ENCODE measurements at places on chromosomes 12 and 14.

DNA sequence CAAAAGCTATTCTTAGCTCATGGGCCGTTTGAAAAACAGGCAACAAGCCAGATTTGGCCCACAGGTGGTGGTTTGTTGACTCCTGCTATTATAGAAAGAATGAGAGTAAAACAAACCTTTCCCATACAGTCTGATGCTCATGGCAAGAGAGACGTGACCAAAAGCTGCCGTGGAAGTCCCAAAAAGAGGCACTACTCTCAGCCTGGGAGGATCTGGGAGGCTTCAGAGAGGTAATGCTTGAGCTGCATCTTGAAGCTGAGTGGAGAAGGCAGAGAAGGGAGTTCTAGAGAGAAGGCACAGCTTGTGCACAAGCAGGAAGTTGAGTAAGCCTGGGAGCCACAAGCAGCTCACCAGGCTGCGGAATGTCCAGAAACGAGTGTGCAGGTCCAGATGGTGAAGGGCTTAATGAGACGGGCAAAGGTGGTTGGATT, 9.6 kb downstream of the PLXNC1 start:
- no peak for DNase-seq

- no peak for DNase-seq
Measured at GRCh38 chr12:10901427-10901826, 7.9 kb downstream of the TAS2R13 start.

GRCh38 chr12:124861898-124862676, 1.6 kb downstream of the SCARB1 start:
- DNase-seq = no peak

GRCh38 chr14:45015133-45015532, 53.1 kb downstream of the TOGARAM1 start:
- no peak for DNase-seq

- no peak for DNase-seq
Measured at GRCh38 chr12:13523536-13524307, 327.2 kb downstream of the EMP1 start.

GRCh38 chr12:3315201-3315661, 175.8 kb upstream of the PRMT8 start:
- DNase-seq = no peak

DNA sequence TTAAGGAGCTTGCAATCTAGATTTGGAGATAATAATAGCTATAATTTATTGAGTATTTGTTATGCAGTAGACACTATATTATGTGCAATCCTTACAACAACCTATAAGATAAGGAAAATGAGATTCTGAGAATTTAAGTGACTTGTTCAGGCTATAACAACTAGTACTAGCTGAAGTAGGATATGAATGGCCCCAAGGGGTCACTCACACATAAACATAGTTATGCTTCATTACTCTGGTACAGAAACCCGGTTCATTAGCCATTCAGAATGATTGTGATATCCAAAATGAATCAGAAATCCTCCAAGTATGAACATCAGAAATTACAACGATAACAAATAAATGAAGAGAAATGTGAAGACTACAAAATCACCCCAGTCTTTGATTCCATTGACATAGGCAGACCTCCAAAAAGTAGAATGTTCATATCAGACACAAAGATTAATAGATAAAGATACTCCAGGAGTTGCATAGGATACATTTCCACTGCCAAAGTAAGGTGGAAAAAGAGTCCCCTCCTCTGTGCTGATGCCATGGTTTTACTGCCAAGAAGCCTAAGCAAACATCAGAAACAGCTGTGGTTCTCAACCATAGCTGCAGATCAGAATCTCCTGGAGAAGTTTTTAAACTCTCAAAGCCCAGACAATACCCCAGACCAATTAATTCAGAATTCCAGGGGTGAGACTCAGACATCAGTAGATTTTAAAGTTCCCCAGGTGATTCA, 8.6 kb upstream of the NID2 start:
- no peak for DNase-seq

DNA sequence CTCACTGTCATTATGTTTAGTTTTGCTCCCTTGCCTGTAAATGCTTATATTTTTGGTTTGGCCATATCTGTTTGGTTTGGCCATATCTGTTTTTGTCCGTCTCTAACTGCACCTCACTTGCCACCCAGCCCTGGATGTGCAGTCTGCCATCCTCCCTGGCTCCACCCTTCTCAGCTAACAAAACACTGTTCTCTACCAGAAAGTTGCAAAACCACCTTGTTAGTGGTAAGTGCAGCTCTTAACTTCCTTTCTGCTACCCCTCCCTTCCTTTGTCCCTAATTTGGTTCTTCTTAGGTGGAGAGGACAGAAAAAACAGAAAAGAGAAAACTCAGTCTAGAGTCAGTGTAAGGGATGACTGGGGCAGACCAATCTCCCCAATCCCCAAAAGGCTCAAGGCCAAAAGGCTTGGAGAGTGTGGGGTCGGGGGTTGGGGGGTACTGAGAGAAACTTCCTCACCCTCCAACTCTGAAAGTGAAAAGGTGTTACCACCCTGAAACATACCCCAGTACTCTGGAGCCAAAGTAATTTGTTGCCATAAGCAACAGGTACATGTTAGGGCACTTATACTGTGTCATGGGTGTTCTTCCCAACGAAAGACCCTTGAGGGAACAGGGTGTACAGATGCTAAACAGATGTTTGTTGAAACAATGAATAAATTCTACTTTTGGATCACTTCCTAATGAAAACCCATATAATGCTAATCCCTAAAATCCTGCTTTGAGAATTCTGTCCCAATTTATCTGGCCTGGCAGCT, 5.0 kb downstream of the BIN2 start:
- DNase-seq = no peak

- no peak for DNase-seq
Measured at GRCh38 chr14:101950516-101951215, 13.7 kb upstream of the DYNC1H1 start.

DNA sequence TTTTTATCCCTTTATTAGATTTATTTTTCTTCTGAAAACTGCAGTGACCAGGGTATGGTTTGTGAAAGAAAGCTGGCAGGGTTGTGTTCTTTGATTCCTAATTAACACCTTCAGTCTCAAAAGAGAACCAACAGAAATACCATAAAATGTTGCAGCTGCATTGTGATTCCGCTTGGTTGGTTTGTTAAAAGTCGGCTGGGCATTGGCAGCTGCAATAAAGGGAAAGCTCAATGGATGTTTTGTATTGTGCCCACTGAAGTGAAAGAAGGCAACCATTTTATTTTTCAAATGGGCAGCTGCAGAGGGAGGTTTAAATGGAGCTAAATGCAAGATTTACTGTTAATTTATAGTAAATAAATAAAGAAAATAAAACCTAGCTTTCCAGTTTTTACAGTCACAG, 16.7 kb downstream of the LGR5 start:
- DNase-seq = no peak

DNA sequence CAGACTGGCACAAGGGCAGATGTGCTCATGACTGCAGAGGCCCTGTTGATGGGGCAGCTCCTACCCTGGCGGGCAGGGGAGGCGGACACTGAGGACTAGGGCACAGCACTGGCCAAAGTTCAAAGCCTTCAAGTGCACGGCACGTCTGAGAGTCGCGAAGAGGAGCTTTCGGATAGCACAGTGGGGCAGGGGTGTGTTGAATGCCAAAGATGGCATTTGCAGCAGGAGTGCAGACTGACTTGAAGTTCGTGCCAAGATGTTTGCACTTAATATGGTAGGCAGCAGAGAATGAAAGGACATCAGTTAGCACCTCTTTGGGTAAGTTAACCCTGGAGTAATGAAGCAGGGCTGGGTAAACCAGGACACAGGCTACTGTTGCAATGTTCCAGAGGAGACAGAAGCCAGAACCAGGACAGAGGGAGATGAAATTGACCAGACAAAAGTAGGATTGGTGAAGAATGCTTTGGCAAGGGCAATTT, 6.7 kb upstream of the EML1 start:
- no peak for DNase-seq

GRCh38 chr14:29681316-29681715, 246.3 kb downstream of the PRKD1 start:
- DNase-seq = peak; percentile 77

DNA sequence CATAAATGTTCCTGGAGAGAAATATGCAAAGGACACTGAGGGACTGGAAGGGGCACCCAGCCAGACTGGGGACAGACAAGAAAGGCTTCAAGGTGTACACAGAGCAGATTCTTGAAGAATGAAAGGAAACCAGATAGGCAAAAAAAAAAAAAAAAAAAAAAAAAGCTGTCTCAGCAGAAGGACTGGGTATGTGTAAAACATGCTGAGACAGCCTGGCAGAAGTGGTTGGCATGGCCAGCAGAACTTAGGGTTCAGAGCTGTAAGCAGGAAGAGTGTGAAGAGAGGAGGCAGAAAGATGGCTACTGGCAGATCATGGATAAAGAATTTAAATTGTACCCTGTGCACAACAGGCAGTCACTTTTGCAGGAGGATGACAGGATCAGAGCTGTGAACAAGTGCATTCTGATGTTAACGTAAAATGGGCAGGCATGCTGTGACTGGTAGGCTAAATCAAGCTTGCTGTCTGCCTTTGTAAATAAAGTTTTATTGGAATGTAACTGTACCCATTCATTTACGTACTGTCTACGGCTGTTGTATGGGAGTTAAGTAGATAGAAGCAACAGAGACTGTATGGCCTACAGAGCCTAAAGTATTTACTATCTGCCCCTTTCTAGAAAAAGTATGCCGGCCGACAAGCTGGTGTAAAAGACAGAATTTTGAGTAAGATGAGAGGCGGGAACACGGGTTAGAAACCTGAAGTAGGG, 42.2 kb downstream of the UBR7 start:
- no peak for DNase-seq

DNA sequence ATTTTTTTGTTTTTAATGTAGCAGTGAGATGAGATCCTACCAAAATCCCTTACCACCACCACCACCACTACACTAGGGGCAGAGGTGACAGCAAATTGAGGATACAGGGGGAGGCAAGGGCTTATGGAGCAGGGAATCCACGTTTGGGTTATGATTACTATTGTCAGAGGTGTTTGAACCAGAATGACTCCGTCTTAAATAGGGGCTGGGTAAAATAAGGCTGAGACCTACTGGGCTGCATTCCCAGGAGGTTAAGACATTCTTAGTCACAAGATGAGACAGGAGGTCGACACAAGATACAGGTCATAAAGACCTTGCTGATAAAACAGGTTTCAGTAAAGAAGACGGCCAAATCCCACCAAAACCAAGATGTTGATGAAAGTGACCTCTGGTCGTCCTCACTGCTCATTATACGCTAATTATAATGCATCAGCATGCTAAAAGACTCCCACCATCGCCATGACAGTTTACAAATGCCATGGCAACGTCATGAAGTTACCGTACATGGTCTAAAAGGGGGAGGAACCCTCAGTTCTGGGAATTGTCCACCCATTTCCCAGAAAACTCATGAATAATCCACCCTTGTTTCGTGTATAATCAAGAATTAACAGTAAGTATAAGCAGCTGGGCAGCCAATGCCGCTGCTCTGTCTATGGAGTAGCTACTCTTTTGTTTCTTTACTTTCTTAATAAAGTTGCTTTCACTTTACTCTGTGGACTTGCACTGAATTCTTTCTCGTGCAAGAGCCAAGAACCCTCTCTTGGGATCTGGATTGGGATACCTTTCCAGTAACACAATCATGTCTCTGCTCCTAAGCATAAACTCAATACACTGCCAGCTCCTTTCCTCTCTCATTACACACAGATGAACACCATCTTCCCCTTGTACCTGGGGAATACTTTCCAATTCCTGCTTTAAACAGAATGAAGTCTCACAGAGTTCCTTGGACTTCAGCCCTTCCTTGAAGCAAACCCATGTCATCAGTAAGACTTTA, 16.7 kb upstream of the CRY1 start:
- no peak for DNase-seq

GRCh38 chr12:58106195-58106594, 164.8 kb downstream of the ATP23 start:
- no peak for DNase-seq

Measured in stromal cell of bone marrow (primary cell).